GM04504 (cell line): ENCODE measurements at places on chromosomes 11 and 22.
A peak's percentile ranks its signal among the peaks of the same experiment; 100 is the strongest.

DNA sequence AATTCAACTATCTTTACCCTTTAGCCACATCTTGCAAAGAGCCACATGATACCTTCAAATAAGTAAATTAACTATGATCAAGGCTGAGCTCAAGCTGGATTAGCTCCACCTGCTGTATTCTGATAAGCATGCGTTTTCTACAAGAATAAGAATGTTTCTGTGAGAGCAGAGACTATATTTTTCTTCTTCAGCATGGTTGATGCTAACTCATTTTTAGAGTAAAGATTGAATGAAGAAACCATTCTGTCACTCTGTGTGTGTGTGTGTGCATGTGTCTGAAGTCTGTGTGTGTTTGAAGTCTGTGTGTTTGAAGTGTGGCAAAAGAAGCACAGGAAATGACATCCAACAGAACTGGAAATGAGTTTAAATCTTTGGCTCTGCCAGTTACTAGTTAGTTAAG is 12.0 kb upstream of the LAYN start:
- no peak for DNase-seq

DNA sequence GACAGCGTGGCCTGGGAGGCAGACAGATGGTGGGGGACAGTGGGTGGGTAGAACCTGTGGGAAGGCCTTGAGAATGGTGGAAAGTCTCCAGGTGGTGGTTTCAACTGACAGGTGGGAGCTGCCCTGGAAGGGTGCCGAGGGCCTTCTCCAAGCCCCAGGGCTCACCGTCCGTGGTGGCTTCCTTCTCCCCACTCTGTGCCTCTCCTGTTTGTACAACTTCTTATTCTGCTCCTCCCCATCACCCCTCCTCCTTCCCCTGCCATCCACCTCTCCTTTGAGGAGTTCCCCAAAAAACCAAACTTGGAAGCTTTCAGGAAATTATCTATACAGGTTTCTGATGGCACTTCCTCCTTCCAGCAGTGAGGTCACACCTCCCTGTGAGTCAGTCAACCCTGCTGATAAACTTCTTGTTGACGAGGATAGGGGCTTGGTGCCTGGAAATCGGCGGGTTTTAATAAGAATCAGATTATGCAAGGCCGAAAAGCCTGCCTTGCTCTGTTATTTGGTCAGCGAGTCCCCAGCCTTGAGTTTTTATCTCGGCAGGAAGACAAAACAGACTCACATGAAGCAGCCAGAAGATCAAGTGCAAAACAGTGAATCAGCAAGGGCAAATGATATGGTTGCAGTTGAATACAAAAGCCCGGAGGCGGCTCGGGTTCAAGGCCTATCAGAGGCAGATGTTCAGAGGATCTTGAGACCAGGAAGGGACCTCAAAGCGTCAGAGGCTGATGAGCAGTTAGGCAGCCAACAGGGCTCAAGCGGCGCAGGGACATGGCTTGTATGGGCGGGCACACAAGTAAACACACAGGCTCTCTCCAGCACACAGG is 9.5 kb upstream of the ST3GAL4 start:
- DNase-seq: no peak

DNA sequence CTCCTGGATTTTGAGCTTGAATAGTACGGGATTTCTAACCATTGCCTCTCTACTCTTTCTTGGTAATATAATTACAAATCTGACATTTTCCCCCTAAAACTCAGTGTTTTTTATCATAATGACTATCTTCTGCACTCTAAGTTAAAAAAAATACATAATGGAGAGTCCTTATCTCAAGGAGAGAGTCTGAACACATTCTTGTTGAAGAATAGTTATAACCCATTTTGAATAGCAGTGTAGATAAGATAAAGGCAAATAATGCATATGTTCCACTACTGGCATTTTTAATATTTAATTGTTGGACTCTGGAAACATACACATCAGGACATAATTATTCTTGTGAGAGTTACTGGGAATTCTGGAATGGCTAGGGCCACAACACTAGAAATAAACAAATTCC is 456.5 kb upstream of the ANO5 start:
- DNase-seq: no peak

DNA sequence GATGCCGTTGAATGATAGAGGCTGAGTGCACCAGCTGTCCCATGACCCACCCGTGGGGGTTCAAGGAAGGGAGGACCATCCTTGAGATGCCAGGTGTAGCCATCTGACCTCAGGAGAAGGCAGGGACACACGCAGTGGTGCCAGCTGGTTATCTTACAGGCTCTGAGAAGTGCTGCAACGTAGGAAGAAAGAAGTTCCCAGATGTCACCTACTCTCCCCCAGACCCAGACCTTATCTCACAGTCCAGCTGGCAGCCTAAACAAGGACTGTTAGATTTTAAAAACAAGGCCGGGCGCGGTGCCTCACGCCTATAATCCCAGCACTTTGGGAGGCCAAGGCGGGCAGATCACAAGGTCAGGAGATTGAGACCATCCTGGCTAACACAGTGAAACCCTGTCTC is 1307.6 kb downstream of the TBC1D22A start:
- DNase-seq: no peak

- peak; percentile 96 for DNase-seq
Observed at GRCh38 chr11:46294365-46295309, 17.2 kb downstream of the CREB3L1 start.

GRCh38 chr22:30347255-30347892 is 9.3 kb downstream of the SF3A1 start:
- DNase-seq: no peak

GRCh38 chr11:119907878-119908572 is 179.0 kb upstream of the NECTIN1 start:
- DNase-seq: no peak

- DNase-seq: no peak
Observed at GRCh38 chr22:44274918-44275630, 37.7 kb downstream of the SHISAL1 start.

GRCh38 chr11:27395556-27396258 is 32.7 kb upstream of the CCDC34 start:
- no peak for DNase-seq

GRCh38 chr11:86519064-86519911 is 144.6 kb downstream of the CCDC81 start:
- peak; percentile 43 for DNase-seq

DNA sequence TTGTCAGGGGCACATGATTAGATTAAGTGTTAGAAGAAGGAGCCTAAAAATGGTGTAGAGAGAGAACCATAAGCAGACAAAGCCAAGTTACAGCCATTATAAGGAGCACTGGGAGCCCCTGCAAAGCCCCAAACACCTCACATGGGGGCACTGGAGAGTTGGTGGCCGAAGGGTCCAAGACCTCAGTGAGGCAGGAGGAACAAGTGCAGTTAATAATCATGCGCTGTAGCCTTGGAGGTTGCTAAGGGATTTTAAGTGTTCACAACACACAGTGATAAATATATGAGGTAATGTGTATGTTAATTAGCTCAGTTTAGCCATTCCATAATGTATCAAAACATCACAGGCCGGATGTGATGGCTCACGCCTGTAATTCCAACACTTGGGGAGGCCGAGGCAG is 54.4 kb upstream of the JAM3 start:
- no peak for DNase-seq

GRCh38 chr11:8201644-8202365 is 33.0 kb upstream of the RIC3 start:
- DNase-seq: no peak

GRCh38 chr11:2139123-2139521 is at the start of gene IGF2:
IGF2 (minus strand) TSS chr11:2139389; CDS start chr11:2135523, 3,866 bp downstream.
- no peak for DNase-seq

DNA sequence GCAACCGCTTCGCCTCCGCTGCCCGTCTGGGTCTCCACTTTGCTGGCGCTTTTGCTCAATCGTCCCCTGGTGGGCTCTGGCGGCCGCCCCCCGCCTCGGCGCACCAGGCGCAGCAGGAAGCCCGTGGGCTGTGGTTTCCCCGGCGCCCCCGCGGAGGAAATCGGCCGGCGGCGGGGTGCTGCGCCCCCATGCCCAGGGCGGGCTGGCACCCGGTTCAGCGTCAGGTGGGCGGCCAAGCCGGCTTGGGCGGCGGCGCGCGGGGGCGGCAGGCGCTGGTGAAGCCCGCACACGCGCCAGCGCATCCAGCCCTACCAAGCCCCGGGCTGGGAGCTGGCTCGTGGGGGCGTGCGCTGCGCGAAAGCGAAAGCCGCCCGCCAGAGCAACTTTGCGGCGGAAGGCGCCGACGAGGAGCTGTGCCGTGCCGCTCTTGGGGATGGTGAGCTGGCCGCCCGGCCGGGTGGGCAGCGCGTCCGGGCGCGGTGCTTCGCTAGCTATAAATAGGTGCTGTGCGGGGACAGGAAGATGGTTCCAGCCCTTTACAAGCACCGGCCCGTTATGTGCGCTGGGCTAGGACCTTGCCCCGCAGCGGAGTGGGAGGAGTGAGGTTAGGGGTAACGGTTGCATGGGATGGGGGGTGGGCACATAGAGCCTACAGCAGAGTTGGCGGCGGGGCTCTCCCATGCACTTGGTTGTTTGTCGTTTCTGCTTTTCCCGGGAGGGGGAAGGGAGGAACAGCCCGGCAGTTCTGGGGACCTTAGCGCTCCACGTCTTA is 25.0 kb upstream of the SUSD2 start:
- no peak for DNase-seq

GRCh38 chr11:115092516-115092915 is 411.7 kb downstream of the CADM1 start:
- no peak for DNase-seq

DNA sequence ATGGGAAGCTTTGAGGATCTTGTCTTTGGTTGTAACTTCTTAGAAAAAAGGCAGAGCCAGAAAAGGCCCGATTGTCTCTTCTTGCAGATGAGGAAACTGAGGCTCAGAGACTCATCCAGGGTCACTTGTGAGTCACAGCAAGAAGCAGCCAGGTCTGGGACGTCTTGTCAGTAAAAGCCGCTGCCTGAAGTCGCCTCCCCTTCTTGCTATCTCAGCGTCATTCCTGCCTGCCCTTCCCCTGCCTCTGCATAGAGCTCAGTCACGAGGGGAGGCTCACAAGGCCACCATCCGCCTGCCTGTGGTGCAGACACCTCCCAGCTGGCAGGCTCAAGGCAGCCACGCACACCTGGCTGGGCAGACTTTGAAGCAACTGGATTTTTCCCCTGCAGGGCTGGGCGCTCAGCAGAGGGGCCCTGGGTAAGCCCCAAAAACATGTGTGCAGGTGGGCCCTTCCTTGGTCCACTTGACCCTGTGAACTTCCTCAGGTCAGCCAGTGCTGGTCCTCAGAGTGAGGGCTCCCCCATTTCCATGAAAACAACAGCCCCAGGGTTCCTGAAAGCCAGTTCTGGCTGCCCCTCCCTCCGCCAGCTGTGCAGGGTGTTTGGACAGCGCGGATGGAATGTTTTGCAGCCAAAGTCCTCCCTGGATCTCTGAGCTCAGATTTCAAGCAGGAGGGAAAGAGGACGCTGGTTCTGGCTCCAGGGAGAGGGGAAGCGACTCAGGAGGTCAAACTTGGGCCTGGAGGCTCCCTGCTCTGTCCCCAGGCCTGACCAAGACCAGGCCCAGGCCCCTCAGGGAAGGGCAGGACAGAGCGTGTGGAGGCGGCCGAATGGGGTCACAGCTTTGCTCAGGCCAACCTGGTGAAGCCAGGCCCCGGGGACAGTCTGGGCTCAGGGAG is 6.0 kb upstream of the RAB3IL1 start:
- DNase-seq: no peak

DNA sequence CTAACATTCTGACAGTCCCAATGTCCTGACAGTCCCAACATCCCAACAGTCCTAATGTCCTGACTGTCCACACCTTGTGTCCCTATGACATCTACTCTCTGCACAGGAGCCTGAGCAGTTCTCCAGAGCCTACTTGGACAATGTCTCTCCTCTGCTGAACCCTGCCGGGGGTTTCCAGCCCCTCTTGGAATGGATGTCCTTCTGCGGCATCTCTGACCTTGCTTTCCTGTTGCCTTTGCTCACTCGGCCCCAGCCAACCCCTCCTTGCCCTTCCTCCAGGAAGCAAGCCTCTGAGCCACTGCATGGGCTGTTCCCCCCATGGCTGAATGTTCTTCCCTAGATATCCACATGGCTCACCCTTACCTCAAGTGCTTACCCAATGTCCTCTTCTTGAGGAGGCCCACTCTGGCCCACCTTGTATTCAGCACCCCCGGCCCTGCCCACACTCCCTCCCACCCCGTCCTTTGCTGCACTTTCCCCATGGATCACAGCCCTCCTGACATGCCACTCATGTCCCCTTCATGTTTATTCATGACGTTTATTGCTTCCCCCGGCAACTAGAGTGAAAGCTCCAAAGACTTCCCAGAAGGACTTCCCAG is 59.5 kb downstream of the DHCR7 start:
- no peak for DNase-seq

DNA sequence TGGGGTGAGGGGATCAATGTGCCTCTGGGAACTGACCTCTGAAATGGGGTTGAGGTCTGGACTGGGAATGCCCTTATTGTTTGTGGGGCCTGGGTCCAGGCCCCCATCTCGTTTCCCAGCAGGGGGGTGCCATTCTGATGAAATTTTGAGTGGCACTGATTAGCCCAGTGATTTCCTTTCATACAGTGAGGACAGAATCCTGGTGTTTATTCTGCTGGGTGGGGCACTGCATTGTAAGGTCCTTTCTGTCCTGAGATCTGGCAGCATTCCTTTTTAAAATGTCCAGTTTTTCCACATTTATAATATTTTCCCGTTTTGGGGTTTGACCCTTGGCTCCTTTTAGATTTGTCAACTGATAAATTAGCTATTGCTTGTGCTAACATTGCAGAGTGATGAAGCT is 27.1 kb downstream of the OR10A6 start:
- no peak for DNase-seq

GRCh38 chr11:133399294-133399693 is 133.0 kb downstream of the OPCML start:
- DNase-seq: no peak

DNA sequence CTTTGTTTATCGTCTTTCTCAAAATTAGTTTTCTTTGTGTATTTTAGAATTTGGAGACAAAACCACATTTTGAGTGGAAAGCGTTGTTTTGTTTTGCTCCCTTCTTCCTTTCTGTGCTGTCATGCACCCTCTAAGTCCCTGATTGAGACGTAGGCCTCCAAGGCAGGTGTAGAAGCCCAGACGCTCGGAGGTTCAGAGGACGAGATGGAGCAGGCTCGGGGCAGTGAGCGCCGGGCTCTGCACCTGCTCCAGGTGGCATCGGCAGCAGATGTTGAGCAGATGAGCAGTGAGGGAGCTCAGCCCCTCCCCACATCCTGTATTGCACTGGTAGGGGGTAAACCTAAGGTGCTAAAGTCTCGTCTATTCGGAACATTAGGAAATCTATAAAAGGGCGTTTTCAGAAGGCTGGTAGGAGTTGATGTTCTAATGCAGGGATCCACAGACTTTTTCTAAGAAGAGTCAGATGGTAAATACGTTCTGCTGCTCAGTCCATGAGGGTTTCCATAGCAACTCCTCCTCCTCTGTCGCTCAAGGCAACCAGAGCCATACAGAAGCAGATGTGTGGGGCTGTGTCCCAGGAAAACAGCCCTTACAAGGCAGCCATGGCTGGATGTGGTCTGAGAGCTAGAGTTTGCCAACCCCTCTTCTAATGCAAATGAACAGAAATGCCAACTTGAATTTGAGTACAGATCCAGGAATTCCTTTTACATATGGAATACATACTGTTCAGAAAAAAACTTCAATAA is 724.2 kb downstream of the BRD1 start:
- DNase-seq: no peak

GRCh38 chr11:36510594-36510942 is 496 bp upstream of the TRAF6 start:
- no peak for DNase-seq
